HAP-1 (cell line): ENCODE measurements at places on chromosomes 2 and 18.
A peak's percentile ranks its signal among the peaks of the same experiment; 100 is the strongest.

DNA sequence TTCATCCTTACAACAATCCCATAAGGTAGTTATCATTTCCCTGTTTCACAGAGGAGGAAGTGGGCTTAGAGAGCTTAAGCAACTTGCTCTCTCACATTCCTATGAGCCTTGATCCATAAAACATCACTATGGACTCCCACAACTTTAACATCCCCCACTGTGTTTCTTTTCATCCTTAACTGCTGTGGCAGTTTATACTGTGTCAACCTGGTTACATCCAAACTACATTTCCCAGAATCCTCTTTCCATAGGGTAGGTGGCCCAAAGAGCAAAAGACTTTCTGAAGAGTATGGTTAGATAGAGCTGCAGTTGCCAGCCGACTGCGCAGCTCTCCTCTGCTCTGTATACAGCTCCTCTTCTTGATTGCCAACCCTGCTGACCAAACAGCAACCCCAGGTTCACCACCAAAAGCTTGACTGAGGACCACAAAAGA lies 22.5 kb downstream of the MAP3K2 start:
- DNase-seq, result no peak

GRCh38 chr2:102442967-102443828 lies 20.2 kb downstream of the IL18RAP start:
- DNase-seq, result peak; percentile 3

DNA sequence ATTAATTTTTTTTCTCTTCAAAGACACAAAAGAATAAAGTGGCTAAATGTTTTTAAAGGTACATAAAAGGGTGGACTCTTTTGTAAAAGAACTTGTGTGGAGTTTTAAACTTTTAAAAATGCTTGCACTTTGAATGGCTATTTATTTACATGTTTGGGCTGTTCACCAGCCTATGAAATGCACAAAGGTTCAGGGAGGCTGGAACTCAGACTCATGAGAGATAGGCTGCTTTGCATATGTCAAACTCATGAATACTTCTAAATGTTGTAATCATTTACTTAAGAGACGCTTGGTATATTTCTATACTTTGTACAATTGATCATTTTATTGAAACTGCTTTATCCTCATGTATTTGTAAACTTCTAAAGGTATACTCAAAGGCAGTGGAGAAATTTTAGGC lies 79.9 kb downstream of the ZEB2 start:
- no peak for DNase-seq

DNA sequence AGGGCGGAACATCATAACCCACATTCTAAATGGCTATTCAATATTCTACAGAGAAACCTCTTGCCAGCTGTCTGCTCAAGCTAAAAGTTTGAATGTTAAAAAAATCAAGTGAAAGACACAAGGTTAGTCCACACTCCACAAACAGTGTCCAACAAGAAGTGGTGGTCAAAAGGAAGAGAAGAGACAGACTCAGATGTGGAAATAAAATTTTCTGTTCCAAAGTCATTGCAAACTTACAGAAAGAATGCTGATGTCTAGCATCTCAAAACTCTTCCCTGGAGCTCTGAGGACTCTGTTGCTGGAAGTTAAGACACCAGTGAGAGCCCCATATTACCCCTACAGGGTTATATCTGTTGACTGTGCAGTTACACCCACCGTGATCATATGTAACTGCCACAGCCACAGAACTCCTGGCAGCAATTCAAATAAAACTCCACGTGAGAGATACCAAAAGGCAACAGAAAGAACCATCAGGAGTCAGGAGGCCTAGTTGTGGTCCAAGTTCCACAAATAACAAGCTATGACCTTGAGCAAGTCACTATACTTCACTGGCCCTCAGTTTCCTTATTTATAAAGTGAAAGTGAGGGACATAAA lies 60.9 kb downstream of the AAK1 start:
- DNase-seq, result no peak

DNA sequence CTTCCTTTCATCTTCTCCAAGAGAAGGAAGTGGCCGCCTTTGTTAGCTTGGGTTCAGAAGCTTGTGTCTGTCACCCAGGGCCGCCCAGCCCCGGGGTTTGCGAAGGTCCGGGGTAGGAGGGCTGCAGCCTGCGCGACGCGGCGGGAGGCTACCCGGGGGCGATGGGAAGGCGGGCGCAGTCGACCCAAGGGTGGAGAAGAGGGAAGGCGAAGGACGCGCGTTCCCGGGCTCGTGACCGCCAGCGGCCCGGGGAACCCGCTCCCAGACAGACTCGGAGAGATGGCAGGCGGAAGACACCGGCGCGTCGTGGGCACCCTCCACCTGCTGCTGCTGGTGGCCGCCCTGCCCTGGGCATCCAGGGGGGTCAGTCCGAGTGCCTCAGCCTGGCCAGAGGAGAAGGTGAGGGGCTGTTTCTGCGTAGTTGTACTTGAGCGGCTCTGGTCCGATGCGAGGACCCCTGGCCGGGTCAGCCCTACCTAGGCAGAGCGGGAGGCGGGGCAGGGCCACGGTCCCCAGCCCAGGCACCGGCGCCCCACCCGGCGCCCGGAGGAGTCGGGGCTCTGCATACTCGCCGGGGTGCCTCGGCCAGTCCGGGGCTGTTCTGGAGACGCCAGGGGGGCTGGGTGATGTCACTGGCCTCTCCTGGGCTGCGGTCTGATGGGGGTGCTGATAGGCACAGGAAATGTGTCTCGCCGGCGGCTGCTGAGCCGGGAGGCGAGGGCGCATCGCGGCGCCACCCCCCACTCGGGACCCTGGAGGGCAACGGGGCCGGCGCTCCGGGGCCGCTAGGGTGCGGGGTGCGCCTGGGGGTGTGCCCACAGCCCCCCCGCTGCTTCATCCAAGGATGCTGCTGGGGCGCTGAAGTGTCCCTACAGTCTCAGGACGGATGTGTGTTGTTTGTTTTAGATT lies at the start of gene QPCT:
TSS of gene QPCT (plus strand) at position 178 of the 909 bp plus-strand sequence. CDS start at position 280, 102 bp downstream.
- DNase-seq, result peak; percentile 67

- no peak for DNase-seq
Measured at GRCh38 chr2:189613077-189613636, 32.6 kb upstream of the SLC40A1 start.

DNA sequence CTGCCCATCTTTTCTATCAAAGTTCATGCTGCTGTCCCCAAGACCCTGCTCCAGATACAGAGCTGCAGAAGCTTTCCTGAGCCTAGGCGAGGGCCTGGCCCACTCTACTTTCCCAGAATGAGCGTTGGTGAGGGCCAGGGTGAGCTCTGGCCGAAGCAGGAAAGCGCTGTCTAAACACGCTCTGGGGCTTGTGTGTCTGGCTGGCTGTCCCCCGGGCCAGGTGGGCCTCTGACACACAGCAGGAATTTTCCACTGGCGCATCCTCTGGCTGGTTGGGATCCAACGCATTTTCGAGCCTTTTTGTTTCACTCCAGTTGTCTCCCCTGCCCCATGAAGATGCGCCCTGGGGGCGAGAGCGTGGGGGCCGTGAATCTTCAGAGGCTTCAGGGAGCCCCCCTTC lies 17.8 kb upstream of the KCNK3 start:
- no peak for DNase-seq

DNA sequence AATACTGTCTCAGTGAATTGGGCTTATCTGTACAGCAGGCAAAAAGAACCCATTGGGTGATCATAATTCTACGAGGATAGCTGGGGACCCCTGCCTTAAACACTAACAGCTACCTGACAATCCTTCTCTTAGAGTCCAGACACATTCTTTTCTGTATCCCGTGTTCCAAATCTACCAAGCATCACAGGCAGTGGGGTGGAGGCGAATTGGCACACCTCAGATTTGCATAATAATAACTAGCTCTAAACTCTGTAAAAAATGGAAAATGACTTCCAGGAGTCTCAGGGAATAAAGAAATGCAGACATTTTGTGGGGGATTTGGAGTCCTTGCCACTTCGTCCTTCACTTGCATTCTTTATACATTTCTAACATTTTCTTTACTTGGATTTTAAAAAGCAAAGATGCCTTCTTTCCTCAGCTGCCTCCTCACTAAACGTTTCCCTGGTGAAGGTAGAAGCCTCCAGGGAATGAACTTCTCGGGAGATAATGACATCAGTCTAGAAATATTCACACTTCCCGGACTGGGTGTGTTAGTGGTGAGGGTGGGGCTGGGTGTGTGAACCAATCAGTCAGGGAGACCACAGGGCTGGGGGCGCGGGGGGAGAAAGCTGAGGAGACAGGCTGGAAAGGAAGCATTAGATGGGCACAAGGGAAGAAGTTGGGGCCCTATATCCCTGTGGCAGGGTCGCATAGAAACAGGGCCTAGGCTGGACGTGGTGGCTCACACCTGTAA lies 59.1 kb upstream of the BOD1L2 start:
- no peak for DNase-seq

DNA sequence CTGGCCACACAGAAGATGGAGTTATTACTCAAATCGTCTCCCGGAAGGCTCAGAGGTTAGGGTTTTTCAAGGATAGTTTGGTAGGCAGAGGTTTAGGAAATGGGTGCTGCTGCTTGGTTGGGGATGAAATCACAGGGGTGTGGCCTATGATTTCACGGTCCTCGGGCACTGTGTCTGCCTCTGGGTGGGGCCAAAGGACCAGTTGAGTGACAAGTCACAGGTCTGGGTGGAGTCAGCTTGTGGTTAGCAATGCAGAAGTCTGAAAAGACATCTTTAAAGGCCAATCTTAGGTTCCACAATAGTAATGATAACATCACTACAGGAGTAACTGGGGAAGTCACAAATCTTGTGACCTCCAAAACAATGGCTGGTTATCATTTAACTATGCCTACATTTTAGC lies 387.8 kb downstream of the ZNF521 start:
- DNase-seq, result no peak

DNA sequence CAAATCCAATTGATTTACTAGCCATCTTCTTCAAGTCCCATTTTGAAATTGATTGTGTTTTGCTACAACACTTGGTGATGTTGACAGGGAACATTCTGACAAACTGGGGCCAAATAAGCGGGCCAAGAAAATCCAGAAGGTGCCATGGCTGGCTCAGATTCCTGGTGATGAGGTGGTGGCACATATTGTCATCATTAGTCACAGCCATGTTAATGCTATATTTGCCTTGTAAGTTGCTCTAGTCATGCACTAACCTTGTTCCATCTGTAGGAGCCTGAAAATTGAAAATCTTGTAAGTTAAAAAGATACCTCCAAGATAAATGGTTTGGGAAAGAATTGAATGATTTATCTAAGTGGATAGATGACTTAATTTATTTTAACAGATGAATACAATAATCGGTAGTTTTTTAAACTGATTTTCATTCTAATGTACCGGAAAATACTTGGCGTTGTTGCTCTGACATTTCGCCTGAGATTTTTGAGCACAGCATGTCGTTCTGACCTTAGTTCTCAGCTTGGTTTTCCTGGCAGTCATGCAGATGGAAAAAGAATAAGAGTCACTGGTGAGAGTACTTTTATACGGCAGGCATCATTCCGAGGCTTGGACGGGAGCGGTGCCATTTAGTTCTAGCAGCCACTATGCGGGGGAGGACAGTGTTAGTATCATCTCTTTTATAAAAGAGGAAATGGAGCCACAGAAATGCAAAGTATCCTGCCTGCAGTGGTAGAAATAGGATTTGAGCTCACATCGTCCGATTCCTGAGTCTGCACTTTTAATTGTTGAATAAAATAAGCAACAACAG lies 133.9 kb downstream of the ZNF532 start:
- DNase-seq, result peak; percentile 43

DNA sequence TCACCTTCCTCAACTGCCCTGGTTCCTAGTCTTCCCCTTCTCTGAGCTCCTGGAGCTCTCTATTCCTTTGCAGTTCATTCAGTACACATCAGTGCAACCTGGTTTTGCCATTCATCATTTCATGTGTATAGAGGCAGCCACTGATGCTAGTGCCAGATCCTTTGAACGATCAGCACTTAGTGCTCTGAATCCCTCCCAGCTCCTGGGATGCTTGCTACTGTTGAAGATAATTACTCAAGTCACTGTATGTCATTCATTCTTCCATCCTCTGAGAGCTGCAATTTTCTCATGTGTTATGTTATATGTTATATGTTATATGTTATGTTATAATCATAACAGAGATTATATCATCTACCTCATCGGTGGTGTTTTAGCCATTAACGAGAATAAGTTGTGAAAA lies 98.5 kb upstream of the UXS1 start:
- no peak for DNase-seq

DNA sequence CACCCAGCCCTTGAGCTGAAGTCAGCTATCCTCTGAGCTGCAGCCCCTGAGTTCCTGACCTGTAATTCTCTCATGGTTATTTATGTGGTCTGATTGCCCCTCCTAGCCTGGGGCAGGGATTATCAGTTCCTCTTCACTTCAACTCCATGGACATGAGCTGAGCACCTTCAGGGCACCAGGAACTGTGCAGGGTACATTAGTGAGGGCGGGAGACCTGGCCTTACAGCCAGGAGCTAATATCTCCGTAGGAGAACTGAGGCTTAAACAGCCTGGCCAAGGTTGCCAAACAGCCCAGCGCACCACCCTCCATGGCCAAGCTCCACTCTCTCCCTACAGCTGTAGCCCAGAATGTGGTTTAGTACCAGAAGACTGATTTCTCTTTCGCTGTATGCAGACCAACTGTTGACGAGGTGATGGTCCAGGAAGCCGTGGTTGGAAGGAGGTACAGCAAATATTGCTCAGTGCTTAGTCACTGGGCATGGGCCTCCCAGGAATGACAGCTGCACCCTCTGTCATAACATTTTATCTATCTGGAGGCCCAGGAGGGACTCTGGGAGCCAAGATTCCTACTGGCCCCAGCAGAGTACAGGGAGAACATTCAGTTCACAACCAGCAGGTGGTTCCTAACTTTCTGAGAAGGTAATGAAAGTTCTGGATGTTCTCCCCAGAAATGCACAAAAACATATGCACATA lies 228.7 kb upstream of the SIX2 start:
- DNase-seq, result no peak

GRCh38 chr2:217392930-217393584 lies 533.2 kb upstream of the TNP1 start:
- DNase-seq, result no peak

- DNase-seq, result peak; percentile 47
Measured at GRCh38 chr2:174603280-174603679, 5.7 kb upstream of the WIPF1 start.

- DNase-seq, result no peak
Measured at GRCh38 chr2:237306083-237306786, 107.7 kb downstream of the COL6A3 start.

GRCh38 chr18:24064391-24065100 lies 50.0 kb downstream of the TTC39C start:
- DNase-seq, result no peak

DNA sequence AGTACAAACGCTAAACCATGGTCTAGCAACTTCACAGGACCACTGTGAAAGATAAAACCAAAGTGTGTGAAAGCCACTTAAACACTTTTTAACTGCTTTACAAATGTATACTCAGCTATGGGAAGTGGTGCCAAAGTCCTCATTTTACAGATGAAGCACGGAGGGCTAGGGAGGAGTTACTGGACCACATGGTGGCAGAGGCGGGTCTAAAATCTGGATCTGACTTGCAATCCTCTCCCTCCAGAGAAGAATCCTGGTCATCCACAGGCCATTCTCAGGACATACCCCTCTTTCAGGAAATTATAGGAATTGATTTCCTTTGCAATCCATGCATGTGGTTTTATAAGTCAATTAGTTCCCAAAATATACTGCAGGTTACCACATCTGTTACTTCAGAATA lies 84.6 kb upstream of the GYPC start:
- DNase-seq, result no peak
